Astrocyte of the spinal cord (primary cell): ENCODE measurements at places on chromosomes 6 and 20.

DNA sequence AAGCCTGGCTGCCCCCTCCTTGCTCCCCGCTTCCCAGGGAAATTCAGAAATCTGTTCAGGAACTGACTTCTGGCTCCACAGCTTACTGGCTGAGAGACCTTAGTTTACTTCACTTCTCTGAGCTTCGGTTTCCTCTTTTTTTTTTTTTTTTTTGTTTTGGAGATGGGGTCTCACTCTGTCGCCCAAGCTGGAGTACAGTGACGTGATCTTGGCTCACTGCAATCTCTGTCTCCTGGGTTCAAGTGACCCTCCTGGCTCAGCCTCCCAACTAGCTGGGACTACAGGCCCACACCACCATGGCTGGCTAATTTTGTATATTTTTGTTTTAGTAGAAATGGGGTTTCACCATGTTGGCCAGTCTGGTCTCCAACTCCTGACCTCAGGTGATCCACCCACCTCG, 14.9 kb downstream of the PTK7 start:
- DNase-seq = no peak

DNA sequence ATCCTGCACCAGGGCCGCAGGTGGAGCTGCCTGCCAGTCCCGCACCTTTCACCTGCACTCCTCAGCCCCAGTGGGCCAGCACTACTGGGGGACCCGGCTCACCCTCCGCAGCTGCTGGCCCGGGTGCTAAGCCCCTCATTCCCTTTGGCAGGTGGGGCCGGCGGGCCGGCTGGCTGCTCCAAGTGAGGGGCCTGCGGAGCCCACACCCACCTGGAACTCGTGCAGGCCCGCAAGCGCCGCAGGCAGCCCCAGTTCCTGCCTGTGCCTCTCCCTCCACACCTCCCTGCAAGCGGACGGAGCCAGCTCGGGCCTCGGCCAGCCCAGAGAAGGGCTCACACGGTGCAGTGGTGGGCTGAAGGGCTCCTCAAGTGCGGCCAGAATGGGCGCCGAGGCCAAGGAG, 199.0 kb upstream of the HS3ST5 start:
- no peak for DNase-seq

GRCh38 chr6:18676548-18676947, 289.4 kb downstream of the RNF144B start:
- DNase-seq = no peak

DNA sequence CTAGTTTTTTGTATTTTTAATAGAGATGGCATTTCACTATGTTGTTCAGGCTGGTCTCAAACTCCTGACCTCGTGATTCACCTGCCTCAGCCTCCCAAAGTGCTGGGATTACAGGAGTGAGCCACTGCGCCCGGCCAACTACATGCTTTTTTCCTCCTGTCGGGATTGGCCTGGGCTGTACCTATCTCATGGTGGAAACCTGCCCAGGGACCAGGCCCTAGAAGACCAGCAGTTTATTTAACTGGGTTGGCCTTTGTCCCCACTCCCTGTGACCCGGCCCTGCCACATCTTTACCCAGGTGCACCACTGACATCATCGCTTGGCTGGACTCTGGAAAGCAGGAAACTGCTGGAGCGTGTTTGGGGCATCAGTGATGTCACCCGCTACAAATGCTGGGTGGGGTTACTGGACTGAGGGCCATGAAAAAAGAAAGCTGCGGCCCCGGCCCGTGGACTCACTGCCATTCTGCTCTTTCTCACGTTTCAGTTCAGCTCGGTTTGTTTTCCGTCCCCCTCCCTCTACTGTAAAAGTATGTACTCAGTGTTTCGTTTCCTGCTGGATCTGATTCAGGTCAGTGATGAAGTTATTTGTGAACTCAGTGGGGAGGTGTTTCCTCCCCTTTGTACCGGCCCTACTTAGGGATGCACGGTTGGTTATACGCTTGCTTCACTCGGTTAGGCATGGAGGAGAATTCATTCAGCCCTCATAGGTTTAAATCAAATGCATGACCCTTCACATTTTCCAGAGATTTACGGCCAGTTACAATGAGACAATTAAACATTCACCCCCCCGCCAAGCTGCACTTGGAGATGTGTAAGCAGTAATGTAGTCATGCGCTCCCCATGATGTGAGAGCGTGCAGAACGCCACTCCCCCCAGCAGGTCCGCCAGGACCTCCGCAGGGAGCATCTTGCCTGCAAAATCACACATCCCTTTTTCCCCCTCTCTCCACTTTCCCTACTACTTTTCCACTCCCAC, 179.3 kb downstream of the MTHFD1L start:
- peak; percentile 97 for DNase-seq

GRCh38 chr6:73742433-73742832, 46.4 kb downstream of the CD109 start:
- no peak for DNase-seq

GRCh38 chr6:112437058-112437457, 89.9 kb downstream of the RFPL4B start:
- DNase-seq = no peak

- DNase-seq = peak; percentile 52
Measured at GRCh38 chr6:84546427-84546914, 217.9 kb downstream of the TBX18 start.

DNA sequence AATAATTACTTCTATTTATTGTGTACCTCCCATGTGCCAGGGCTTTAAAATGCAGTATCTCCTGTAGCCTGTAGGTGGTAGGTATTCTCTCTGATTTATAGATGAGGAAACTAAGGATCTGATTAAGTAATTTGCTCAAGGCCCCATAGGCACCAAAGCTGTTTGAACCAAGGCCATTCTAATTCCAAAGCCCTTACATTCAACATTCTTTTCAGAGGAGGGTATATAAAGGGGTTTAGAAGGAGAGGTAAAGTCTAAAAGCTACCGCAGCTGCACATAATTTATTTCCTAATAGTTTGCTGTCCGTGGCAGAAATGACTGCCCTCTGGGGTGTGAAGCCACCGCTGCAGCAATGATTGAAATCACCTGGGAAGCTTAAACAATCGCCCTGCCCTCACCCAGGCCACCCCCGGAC, 95.0 kb upstream of the FAM8A1 start:
- peak; percentile 28 for DNase-seq

DNA sequence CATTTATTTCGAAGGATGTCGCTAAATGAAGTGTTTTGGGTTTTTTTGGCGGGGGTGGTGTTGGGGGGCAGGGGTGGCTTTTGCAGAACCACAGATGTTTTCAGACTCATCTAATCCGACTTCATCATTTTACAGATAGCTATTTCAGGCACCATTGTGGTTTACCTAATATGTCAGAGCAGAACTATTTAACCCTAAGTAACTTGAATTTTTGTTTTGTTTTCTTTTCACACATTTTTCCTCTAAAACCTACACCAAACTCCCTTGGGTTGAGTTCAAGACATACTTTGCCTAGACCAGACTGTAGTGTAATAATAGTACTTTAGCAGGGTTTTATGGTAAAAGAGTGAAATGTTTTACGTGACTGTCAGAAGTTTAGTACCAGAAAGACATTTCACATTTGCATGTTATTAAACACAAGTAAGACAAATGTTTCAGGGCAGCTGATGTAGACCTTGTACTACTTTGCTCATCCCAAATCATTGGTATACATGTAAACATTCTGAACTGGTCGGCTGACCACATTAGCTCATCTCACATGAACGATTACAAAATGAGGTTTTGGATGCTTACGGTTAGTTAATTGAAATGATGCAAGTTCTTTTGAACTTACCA, 37.7 kb downstream of the MAP3K4 start:
- DNase-seq = peak; percentile 89

DNA sequence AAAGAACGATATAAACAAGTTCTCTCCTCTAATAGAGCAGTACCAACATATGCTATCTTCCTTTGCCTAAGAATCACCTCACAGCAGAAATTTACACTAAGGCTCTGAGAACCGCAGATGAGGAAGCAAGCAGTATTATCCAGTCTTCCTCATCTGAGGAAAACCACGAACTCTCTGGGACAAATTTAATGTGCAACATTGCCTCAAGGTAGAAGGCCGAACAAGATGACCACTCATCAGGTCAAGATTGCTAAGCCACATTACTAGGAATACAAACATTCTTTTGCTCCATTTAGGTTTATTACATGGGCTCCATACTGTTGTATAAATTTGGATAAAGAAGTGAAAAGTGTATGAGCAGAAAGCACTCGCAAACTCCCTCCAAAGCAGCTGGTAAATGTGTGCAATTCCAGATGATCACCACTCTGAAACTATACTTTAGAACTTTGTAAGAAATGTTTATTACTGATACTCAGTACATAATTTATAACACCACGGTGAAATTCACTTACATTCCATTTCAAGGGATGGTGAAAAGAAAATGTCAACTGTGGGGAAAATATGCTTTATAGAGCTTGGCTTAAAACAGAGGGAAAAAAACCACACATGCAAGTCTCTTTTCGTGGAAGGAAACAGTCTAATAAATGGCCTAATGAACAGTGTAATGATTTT, 398.4 kb downstream of the BTBD9 start:
- no peak for DNase-seq

DNA sequence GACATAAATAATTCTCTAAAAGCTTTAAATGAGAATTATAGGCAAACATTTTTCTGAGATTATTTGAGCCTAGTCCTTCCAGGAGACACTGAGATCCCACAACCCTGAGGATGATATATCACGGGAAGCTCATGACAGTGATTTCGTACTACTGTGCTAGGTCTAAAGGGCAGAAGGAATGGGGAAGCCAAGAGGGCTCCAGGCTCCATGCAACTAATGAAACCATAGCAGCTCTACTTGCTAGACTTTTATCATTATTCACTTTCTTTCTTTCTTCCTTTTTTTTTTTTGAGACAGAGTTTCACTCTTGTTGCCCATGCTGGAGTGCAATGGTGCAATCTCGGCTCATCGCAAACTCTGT, 57.3 kb upstream of the SGK1 start:
- no peak for DNase-seq

GRCh38 chr6:6856538-6857523, 250.9 kb upstream of the RREB1 start:
- no peak for DNase-seq

GRCh38 chr6:144586986-144587385, 301.9 kb downstream of the UTRN start:
- DNase-seq = no peak

- DNase-seq = no peak
Measured at GRCh38 chr6:105819745-105820144, 266.4 kb upstream of the PRDM1 start.

DNA sequence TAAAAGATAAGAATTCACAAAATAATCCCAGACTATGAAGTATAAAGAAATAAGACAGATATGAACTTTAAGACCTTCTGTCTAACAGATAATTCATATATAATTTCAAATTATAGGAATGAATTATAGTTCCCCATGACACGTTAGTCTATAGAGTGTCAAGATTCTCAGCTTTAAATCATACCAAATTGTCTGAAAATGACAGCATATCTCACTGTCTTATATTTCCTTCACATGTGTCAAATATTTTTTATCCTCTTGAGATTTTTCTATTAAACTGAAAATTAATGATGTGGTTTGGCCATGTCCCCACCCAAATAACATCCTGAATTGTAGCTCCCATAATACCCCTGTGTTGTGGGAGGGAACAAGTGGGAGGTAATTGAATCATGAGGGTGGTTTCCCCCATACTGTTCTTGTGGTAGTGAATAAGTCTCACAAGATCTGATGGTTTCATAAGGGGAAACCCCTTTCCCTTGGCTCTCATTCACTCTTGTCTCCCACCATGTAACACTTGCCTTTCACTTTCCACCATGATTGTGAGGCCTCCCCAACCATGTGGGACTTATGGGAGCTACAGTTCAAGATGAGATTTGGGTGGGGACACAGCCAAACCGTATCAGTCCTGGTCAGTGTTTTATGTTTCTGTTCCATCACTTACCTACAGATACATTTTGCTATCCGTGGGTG, 825.3 kb upstream of the GJE1 start:
- DNase-seq = no peak

- peak; percentile 78 for DNase-seq
Measured at GRCh38 chr20:33732166-33732970, 572 bp downstream of the ZNF341 start.

GRCh38 chr20:6976106-6976900, 208.8 kb downstream of the BMP2 start:
- DNase-seq = no peak
